Natural killer cell treated with Interleukin-12 subunit alpha and Interleukin-12 subunit beta and Interleukin-15 and Interleukin-18, amount 100 ng/mL, for 72 hours (primary cell): ENCODE measurements at places on chromosomes 7 and 10. TPM values are rescaled to one million over a fixed set of nuclear protein-coding genes. Genes with fewer than 3 reads are reported as not detected.

Gene ASAH2
- total RNA-seq = 6.1 TPM

Gene ANKMY2
- total RNA-seq = 11.3 TPM

Gene H2BK1
- total RNA-seq = not detected

Gene XRCC2
- total RNA-seq = 10.1 TPM

Gene PTPN20
- total RNA-seq = not detected

Gene NXPH1
- not detected for total RNA-seq

Gene TSPAN33
- 17.0 TPM for total RNA-seq

Gene OR6V1
- not detected for total RNA-seq

Gene TCAF2
- total RNA-seq = 22.0 TPM

Gene LIPN
- total RNA-seq = not detected

Gene PTPRN2
- 0.17 TPM for total RNA-seq

Gene EBLN1
- not detected for total RNA-seq

Gene DNAJC1
- 37.8 TPM for total RNA-seq

Gene CYP3A4
- not detected for total RNA-seq

Gene ENKUR
- not detected for total RNA-seq

Gene OR2A1
- total RNA-seq = not detected

Gene MNX1
- not detected for total RNA-seq

Gene CLDN3
- not detected for total RNA-seq

Gene PCGF6
- total RNA-seq = 12.2 TPM

Gene CALY
- not detected for total RNA-seq

Gene MYOF
- 0.57 TPM for total RNA-seq

Gene CFAP69
- 0.21 TPM for total RNA-seq

Gene NKX1-2
- not detected for total RNA-seq

Gene AMZ1
- total RNA-seq = not detected

Gene OR2A12
- total RNA-seq = not detected

Gene POM121C
- total RNA-seq = 107 TPM

Gene CFAP70
- 0.50 TPM for total RNA-seq

Gene PPP1R17
- total RNA-seq = not detected

Gene JCAD
- total RNA-seq = 0.69 TPM

Gene ZRANB1
- total RNA-seq = 13.0 TPM

Gene TMEM178B
- 8.2 TPM for total RNA-seq

Gene ATOH7
- total RNA-seq = not detected

Gene MINPP1
- 8.3 TPM for total RNA-seq

Gene AFAP1L2
- 1.3 TPM for total RNA-seq

Gene METTL27
- not detected for total RNA-seq

Gene AKR1C4
- total RNA-seq = not detected

Gene GRM3
- total RNA-seq = not detected

Gene CRPPA
- total RNA-seq = 1.7 TPM

Gene TLL2
- total RNA-seq = 0.57 TPM

Gene ACSM6
- not detected for total RNA-seq
